ENCODE measurements at places on chromosomes 16 and 17. TPM values are rescaled to one million over a fixed set of nuclear protein-coding genes. Genes with fewer than 3 reads are reported as not detected.

- no peak for DNase-seq
These were observed 151.3 kb upstream of the CNTNAP4 start for GRCh38 chr16:76125871-76126270.

DNA sequence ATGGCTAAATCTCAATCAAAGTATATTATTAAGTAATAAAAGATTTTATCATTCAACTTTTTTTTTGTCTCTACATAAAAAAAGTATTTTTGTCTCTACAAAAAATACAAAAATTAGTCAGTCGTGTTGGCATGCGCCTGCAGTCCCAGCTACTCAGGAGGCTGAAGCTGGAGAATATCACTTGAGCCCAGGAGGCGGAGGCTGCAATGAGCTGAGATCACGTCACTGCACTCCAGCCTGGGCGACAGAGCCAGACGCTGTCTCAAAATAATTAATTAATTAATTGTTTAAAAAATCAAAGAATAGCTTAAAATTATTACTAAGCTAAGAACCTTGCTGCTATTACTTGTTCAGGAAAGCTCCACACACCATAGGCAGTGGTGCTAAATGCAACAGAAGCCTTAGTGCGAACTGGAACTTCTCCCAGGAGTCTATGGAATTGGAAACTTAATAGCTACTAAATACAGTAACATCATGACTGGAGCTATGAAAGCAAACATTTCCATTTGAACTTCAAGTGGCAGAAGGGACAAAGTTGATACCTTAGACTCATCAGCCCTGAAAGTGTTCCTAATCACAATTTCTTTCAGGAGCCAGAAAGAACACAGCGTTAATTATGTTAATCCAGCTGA is 22.6 kb downstream of the ADCY9 start:
- no peak for DNase-seq

- DNase-seq = no peak
These were observed 106.8 kb downstream of the GNAO1 start for GRCh38 chr16:56298116-56298515.

The TBC1D3C gene
- 0.56 TPM for total RNA-seq

The ATP6V0A1 gene
- 42.9 TPM for total RNA-seq

The CRHR1 gene
- total RNA-seq = not detected

DNA sequence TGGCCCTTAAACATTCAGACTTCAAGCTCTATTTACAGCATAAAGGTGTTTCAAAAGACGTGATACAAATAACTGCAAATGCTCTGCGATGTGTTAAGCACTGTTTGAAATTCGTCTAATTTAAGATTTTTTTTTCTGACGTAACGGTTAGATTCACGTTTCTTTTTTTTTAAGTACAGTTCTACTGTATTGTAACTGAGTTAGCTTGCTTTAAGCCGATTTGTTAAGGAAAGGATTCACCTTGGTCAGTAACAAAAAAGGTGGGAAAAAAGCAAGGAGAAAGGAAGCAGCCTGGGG is 681 bp upstream of the MAPT start:
- no peak for DNase-seq

The MYH3 gene
- total RNA-seq = 0.34 TPM

The BRIP1 gene
- 4.3 TPM for total RNA-seq

The ABCA3 gene
- 66.9 TPM for total RNA-seq

GRCh38 chr16:52351451-52351850 is 195.5 kb downstream of the TOX3 start:
- no peak for DNase-seq

GRCh38 chr16:60091071-60091470 is 1357.0 kb upstream of the GOT2 start:
- peak; percentile 1 for DNase-seq

GRCh38 chr17:32658470-32659418 is 172.0 kb downstream of the CDK5R1 start:
- no peak for DNase-seq

DNA sequence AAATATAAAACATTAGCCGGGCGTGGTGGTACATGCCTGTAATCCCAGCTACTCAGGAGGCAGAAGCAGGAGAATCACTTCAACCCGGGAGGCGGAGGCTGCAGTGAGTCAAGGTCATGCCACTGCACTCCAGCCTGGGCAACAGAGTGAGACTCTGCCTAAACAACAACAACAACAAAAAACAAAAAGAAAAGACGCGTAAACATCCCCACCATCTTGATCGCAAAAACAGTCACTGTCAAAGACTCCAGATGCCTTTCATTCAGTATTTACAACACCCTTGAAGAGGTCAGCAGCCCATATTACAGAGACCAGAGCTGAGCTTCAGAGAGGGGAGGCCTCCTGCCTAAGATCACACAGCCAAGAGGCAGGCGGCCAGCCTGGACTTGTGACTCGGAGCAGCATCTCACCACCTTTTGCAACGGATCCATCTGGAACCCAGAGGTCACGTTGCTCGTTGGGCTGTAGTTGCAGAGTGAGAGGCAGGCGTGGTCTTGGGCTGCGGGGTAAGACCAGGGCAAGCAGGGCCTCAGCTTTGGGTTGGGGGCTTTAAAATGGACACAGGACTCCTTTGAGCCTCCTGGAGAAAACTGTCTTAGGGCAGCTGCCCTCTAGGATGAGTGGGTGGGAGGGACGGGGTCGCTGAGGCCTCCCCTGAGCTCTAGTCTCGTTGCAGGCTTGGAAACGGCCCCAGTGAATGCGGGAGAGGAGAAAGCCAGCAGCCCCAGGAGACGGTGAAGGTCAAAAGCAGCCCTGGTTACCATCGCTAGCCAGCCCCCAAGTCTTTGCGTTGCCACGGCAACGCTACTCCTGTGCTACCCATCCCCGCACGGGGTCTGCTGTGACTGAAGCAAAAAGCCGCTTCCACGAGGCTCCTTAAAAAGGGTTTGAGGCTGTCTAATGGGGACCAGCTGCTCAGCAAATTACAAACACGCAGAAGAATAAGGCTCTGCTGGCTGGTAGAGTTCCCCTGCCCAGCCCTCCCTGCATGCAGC is 26.1 kb downstream of the LGALS3BP start:
- no peak for DNase-seq

The KRT20 gene
- total RNA-seq = not detected

The KRTAP17-1 gene
- total RNA-seq = not detected

DNA sequence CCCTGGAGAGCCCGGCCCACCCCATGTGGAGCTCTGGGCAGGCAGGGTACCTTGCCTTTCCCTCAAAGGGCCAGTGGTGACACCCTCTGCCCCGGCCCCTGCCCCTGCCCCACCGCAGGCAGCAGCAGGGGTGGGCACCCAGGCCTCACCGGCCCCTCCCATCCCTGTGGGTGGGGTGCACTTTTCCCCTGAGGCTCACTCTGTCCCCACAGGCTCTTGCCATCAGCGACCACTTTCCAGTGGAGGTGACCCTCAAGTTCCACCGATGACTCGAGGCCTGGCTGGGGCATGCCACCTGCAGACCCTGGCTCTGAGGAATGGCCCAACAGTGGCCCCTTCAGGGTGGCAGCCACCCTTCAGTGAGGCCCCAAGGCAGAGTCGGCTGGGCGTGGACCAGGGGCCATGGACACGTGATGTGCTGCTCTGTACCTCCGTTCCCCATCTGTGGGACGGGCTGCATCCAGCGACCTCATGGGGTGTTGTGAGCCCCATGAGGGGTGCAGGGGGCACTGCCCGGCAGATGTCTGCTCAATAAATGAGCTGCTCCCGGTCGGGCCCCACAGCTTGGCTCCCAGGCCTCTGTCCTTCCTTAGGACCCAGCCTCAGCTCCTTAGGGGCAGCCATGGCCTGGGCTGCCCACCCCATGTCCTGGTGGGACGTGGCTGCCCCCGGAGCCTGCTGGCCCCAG is 2.0 kb downstream of the DNASE1L2 start:
- no peak for DNase-seq

DNA sequence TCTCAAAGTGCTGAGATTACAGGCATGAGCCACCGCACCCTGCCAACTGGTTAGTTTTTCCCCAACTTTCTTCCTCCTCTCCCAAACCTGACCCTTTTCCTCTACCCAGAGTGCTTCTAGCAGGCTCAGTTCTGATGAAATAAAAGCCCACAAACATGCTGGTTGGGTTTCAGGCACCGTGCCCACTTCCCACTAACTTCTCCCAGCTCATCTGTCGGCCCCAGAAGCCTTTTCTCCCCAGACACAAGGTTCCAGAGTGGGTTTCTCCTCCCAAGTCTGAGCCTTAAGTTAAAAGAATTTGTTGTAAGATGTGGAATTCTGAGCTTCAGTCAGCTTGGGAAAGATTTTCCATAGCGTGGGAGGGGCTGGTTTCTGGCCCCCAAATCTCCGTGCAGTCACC is 11.5 kb upstream of the SCN4A start:
- no peak for DNase-seq
